Stimulated activated CD8-positive, alpha-beta memory T cell treated with anti-CD3 and anti-CD28 coated beads, Interleukin-2, amount 100 ng/mL, for 1 hour (primary cell): ENCODE measurements at places on chromosomes 3 and 15.

DNA sequence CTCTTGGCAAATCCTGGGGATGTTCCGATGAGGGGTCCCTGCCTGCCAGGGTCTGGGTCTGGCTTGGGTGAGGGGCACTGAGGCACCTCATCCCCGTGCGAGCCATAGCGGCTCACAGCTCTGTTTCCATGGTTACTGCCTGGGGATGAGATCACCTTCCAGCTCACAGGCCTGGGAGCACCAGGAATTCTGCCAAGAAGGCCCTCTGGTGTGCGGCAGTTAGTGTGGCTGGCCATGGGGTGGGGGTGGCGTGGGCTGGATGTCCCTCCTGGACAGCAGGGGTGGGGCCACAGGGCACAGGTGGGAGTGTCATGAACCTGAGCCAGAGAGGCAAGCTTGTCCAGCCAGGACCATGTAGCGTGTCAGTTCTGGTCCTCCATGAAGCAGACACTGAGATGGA, 22.1 kb upstream of the PRR23E start:
- no peak for DNase-seq

GRCh38 chr15:82315519-82316246, 33.6 kb downstream of the GOLGA6L10 start:
- DNase-seq, result no peak

- DNase-seq, result no peak
These were observed 40.9 kb downstream of the TAFA4 start for GRCh38 chr3:68891280-68891943.

GRCh38 chr3:5677555-5677954, 490.0 kb downstream of the EDEM1 start:
- DNase-seq, result no peak

GRCh38 chr3:160893207-160893606, 137.2 kb downstream of the PPM1L start:
- DNase-seq, result no peak

DNA sequence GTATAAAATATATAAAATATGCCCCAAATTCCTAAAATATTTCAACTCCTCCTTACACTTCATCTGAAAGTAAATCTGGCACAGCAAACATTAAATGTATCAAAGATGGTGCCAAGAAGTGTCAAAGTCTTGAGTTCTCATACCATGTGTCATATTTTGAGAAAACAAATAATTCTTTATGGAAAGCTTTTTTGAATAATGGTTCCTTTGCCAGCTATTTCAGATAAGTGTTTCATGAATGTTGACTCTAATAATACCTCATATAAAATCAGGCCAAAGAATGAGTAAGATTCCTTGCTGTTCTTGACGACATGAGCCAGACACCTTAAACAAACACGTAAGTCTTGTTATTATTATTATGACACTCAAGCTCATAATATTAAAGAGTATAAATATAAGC, 30.3 kb upstream of the ZNF385D start:
- no peak for DNase-seq

DNA sequence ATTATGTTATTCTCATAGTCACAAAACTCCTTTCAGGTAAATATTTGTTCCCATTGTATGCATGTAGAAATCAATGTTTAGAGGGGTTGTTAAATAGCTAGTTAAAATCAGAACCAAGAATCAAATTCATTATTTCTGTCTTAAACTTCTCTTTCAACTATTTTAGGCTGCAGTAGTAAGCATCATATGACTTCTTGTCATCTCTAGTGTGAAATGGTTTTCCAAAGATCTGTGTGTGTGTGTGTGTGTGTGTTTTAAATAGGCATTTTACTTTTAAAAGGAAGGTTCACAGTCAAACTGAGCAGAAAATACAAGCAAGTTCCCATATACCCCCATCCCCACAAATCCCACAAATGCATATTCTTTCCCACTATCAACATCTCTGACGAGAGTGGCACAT, 506.5 kb downstream of the LPP start:
- DNase-seq, result no peak

DNA sequence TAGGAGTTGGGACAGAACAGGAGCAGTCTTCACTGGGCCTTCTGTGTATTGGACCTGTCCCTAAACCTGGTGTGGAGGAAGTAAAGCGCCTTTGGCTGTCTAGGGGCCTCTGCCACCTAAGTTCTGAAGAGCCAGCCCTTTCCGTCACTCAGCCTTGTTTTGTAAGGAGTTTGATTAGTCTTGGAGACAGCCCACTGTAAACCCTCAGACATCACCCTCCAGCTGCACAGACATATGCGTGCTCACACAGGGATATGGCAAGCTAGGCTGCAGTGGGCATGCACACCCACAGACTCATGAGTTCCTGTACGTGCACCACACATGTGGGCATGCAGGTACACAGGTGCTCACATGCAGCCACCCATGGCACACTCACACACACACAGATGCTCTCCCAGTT, 5.2 kb downstream of the PRKCD start:
- no peak for DNase-seq

- no peak for DNase-seq
These were observed 772.7 kb downstream of the PDCD6IP start for GRCh38 chr3:34570916-34571705.

GRCh38 chr15:41660235-41661077, at the start of gene MGA:
Gene MGA (plus strand): TSS chr15:41660405.
- peak; percentile 75 for DNase-seq

GRCh38 chr3:65677486-65678010, 361.2 kb downstream of the MAGI1 start:
- DNase-seq, result no peak

GRCh38 chr15:90710436-90711027, 6.6 kb upstream of the BLM start:
- no peak for DNase-seq

DNA sequence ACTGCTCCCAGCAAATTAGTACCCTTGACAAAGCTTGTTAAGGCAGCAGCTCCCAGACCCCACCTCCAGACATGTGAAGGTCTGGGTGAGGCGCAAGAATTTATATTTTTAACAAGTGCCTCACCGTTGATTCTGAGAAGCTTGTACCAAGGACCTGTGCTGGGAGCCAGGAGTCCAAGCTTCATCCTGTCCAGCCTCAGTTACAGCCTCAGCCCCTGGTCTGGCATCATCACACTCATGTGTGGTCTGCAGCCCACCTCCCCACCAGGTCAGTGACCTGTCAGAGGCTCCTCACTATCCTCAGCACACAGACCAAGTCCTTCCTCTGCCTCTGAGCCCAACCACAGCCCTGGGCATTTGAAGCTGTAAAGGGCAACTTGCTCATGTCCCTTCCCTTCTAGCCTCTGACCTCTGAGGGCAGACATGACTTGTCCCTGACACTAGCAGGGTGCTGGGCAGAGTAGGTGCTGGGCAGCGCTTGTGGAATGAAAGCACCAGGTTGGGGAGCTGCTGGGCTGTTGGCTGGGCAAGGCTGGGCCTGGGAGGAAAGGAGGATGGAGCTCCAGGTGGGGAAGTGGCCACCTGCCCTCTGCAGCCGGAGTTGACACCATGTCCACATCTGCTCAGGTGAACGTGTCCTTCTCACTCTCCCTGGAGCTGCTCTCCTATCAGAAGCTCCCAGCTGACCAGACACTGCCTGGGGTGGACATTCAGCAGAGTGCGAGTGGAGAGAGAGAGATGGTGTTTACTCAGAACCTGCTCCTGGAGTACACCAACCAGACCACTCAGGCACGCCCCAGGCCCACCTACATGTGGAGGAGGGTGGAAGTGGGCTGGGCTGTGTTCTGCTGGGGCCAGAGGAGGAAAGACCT, 16.9 kb downstream of the ACAA1 start:
- DNase-seq, result no peak

DNA sequence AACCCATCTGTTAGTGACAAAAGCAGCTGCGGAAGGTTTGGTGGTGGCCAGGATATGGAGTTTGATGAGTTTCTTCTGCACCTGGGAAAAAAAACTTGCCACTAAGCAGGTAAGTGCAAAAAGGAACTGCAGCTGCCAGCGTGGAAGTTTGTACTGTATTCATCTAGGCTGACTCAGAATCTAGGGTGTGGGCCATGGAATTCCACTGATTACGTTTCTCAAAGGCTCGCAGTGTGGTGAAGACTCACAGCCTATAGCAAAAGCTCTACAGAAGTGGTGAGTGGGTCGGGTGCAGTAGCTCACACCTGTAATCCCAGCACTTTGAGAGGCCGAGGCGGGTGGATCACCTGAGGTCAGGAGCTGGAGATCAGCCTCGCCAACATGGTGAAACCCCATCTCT, 334.6 kb upstream of the GRM7 start:
- no peak for DNase-seq

DNA sequence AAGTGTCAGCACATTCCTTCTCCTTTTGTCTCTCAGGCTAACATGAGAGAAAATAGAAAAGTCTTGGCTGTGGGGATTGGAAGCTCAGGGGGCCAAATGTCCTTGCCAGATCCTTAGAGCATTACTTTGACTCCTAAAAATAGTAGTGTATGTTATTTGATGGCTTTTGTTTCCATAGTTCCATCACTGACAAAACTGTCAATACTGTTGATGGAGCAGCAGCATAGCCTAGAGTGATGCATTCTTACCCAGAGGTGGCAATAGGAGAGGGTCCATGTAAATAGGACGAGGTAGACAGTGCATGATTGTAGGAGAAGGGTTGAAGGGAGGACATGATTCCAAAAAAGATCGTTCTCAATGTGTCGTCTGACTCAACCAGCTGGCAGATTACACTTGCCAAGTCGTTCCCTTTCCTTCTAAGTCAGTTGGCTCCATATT, 282.7 kb upstream of the TPRG1 start:
- DNase-seq, result no peak

- no peak for DNase-seq
These were observed 568.7 kb upstream of the BCHE start for GRCh38 chr3:166405896-166406295.

DNA sequence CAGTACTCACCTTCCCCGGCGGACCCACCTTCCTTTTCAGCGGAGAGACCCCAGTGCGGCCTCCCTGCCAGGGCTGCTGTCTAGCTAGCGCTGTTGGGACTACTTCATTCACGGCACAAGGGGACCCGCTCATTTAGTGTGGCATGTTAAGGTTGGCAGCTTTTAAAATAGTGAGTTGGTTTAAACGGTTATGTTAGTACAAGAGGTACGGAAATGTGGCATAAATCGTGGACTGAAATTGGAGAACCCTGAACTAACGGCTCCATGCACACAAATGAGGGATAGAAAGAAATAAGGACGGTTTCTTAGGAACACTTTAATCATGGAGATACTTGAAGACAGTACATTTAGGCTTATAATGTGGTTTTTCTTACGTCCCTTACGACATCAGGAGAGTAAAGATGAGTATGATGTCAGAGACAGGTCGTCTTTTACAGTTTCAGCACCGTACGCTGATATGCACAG, 752 bp downstream of the CEP63 start:
- peak; percentile 11 for DNase-seq

DNA sequence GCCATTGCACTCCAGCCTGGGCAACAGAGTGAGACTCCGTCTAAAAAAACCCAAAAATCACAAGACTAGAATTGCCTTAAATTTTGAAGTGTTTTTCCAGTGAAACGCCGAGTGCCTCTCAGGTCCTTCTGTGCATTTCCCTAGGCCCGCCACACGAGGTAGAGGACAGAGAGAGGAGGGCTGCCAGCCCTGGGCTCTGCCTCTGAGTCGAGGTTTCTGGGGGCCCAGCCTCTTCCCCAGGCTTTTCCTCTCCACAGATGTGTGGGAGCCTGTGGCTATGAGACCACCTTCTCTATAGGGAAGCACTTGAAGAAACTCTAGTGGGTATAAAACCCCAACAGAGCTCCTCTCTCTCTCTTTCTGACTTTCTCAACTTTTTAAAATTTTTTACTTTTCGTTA, 10.9 kb upstream of the EHD4 start:
- DNase-seq, result no peak

DNA sequence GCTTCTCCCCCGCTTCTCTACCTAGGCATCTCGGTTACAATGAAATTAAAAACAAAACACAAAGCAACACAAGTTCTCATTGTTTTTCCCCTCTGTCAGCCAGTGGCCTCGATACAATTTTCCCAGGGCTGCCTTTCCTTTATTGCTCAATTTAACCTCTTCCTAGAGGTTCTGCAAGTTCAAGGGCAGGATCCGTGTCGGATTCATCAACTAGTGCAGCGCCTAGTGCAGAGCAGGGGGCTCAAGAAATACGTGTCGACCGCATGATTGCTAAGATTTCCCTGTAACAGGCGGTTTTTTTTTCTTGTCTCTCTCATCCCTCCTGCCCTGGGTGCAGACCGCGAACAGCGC, 1.4 kb upstream of the BHLHE40 start:
- no peak for DNase-seq

DNA sequence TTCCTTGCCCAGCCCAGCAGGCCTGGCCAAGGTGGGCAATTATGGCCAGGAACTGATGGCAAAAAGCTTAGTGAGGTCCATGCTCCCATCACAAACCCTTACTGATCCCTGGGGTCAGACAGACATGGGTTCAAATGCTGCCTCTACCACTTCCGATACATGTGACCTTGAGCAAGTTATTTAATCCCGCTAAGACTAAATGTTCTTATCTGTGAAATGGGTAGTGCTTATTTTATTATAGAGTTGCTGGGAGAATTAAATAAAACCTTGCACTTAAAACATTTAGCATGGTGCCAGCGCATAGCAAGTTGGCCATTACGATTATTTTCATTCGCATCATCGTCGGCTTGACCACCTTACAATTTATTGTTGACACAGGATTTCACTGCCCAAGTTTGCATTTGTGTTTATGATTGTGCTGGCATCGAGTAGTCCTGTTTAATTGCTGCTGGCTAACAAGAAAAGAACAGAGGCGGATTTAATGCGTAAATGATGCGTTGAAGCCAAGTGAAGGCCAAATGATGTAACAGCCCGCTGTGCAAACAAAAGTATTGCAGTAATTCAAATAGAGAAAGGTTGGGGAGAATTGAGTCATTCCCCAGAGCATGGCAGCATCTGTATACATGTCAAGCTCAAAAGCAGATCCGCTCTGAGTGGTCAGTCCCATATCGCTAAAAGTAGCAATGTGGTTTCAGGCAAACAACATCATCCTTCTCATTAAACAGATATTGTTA, 7.3 kb upstream of the FURIN start:
- DNase-seq, result no peak

DNA sequence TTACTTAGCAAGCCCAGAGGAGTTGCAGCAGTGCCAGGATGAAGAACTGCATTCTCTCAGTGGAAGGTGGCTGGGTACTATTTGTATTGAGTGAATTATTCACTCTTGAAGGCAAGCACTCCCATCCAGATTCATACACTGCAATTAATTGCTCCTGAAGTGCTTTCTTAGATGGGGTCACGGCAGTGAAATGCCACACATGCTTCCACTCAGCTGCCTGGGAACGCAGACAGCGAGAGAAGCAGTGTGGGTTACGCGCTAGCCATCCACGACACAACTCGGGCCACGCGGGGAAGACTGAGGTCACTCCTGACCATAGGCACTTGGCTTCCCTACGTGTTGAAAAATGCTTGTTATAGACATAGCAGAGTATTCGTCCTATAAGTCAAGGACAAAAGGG, 30.8 kb upstream of the LMCD1 start:
- no peak for DNase-seq

DNA sequence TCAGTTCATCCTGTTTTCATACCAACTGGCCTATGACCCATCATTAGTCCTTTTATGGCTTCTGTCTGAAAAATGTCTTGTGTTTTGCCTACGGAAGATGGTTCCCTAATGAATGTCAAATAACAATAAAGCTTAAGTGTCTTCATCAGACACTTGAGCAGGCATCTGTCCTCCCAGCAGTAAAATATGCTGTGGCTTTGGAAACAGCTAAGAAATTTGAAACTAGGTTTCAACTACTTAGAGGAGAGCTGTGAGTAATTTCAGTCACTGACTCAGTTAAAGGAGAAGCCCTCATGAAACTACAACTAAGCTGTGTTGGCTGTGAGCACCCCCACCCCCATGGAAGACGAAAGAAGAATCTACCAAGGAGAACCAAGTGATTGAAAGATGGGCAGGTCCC, 409.4 kb upstream of the PPP2R3A start:
- no peak for DNase-seq

GRCh38 chr3:111668888-111669488, 73.8 kb upstream of the ZBED2 start:
- no peak for DNase-seq
